ENCODE measurements at places on chromosomes 16 and 17. TPM values are rescaled to one million over a fixed set of nuclear protein-coding genes. Genes with fewer than 3 reads are reported as not detected.

- no peaks in the 10 kb centered on the region for H3K36me3 ChIP-seq
- H3K4me1 ChIP-seq, result no peaks in the 10 kb centered on the region
- no peak overlapping the region for H3K4me3 ChIP-seq
These were observed 52.0 kb downstream of the IRX6 start for GRCh38 chr16:55376045-55376444.

GRCh38 chr16:14672403-14672971, 21.6 kb downstream of the PLA2G10 start:
- peak overlapping the region; percentile 4 for H3K4me3 ChIP-seq
- H3K4me1 ChIP-seq, result no peaks in the 10 kb centered on the region
- H3K27ac ChIP-seq, result no peak overlapping the region
- no peaks in the 10 kb centered on the region for H3K36me3 ChIP-seq
- DNase-seq, result no peak
- H3K27me3 ChIP-seq, result no peaks in the 10 kb centered on the region

- no peak overlapping the region for H3K4me3 ChIP-seq
- peaks cover 4% of the 10 kb centered on the region for H3K27me3 ChIP-seq
- no peak for DNase-seq
These were observed 40.1 kb downstream of the CLEC16A start for GRCh38 chr16:10984509-10984908.

Gene HBQ1
- total RNA-seq, result 1.5 TPM

GRCh38 chr16:86398201-86398600, 112.1 kb upstream of the FOXF1 start:
- no peak for DNase-seq
- no peaks in the 10 kb centered on the region for H3K4me1 ChIP-seq
- no peak overlapping the region for H3K27ac ChIP-seq
- H3K4me3 ChIP-seq, result no peak overlapping the region

Gene FAM171A2
- total RNA-seq, result 81.3 TPM

DNA sequence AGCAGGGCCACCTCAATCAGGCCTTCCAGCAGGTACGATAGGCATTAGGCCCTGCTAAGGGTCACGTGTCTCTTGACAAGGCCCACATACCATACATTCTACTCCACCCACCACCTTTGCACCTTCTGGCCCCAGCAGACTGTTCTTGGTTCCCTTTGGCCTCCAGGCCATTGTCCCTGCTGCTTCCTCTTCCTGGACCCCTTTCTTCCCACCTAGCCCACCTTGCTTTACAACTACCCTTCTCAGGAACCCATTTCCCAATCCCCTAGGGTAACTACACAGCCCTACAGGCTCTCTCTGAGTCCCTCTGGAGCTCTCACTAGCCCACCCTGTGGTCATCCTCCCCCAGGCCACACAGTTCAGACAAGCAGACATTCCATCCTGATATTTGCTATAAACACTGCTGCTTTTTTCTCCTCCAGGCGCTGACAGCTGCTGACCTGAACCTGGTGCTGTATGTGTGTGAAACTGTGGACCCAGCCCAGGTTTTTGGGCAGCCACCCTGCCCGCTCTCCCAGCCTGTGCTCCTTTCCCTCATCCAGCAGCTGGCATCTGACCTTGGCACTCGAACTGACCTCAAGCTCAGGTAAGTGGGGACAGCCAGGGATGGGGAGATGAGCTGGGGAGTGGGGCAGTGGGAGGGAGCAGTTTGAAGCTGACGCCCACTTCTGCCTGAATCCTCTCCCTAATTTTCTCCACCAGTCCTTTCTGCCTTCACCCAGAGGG, 1.4 kb upstream of the NRN1L start:
- no peak overlapping the region for H3K27ac ChIP-seq
- no peaks in the 10 kb centered on the region for H3K36me3 ChIP-seq
- no peak for DNase-seq
- H3K27me3 ChIP-seq, result peaks cover 5% of the 10 kb centered on the region
- peaks cover 7% of the 10 kb centered on the region for H3K4me1 ChIP-seq
- H3K4me3 ChIP-seq, result no peak overlapping the region

Gene GUCY2D
- total RNA-seq, result not detected

Gene CHTF8
- total RNA-seq, result 116 TPM

- no peaks in the 10 kb centered on the region for H3K4me1 ChIP-seq
- H3K4me3 ChIP-seq, result no peak overlapping the region
- no peaks in the 10 kb centered on the region for H3K36me3 ChIP-seq
- H3K27me3 ChIP-seq, result no peaks in the 10 kb centered on the region
- no peak for DNase-seq
These were observed 137.0 kb upstream of the TP53TG3D start for GRCh38 chr16:32116080-32116479.

- peaks cover 5% of the 10 kb centered on the region for H3K4me1 ChIP-seq
- H3K36me3 ChIP-seq, result peaks cover 45% of the 10 kb centered on the region
- peaks cover 44% of the 10 kb centered on the region for H3K27me3 ChIP-seq
- H3K4me3 ChIP-seq, result no peak overlapping the region
These were observed 9.8 kb downstream of the ELOB start for GRCh38 chr16:2767140-2767731.

GRCh38 chr17:65548269-65548969, 13.0 kb downstream of the AXIN2 start:
- peaks cover 6% of the 10 kb centered on the region for H3K27me3 ChIP-seq
- H3K36me3 ChIP-seq, result peaks cover 10% of the 10 kb centered on the region
- DNase-seq, result no peak
- H3K4me3 ChIP-seq, result no peak overlapping the region
- H3K27ac ChIP-seq, result no peak overlapping the region

DNA sequence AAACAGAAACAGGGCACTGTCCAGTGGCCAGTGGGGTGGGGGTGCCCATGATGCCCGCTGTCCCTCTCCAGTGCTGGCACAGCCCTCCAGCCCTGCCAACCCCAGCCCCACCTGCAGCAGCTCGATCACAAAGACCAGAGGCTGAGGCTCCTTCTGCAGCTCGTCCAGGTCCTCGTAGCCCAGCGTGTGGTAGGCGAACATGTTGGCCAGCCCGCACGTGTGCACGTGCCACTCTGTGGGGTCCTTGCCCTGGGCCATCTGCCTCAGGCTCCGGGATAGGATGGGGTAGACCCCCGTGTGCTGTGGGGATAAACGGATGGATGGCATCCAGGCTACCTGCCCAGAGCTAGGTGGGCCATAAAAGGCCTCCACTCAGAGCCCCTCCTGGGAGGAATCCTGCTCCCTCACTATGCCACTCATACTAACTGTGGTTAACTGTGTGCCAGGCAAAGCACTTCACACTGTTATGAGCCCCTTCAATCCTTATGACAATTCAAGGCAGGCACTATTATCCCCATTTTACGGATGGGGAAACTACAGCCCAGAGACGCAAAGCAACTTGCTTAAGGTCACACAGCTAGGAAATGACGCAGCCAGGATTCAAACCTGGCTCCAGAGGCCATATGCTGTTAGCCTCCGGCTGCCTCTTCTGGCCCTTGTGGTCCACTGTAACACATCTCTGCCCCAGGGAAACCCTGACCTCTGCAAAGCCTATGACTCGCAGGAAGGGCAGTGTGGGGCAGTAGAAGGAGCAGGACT, 6.5 kb downstream of the AIPL1 start:
- peaks cover 14% of the 10 kb centered on the region for H3K4me1 ChIP-seq
- H3K36me3 ChIP-seq, result no peaks in the 10 kb centered on the region
- H3K27me3 ChIP-seq, result peaks cover 3% of the 10 kb centered on the region
- H3K4me3 ChIP-seq, result no peak overlapping the region
- no peak for DNase-seq

- H3K4me3 ChIP-seq, result peak overlapping the region; percentile 85
- no peaks in the 10 kb centered on the region for H3K36me3 ChIP-seq
- H3K4me1 ChIP-seq, result no peaks in the 10 kb centered on the region
- DNase-seq, result peak; percentile 56
These were observed 789 bp upstream of the CCDC57 start for GRCh38 chr17:82213251-82214011.

DNA sequence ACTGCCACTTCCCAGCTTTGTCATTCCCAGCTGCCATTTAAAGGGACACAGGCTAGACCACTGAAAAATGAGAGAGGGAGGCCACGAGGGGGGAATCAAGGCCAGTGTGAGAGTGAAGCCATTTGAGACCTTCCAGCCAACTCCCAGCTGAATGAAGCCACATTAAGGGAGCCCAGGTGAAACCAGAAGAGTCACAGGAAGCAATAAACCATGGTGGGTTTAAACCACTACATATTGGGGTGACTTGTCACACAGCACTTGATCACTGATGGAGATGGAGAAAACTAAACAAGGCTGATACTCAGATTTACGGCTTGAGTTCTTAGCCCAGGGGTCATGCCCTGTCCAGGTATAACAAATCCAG, 2.8 kb upstream of the NUBP1 start:
- no peak for DNase-seq
- H3K4me3 ChIP-seq, result no peak overlapping the region
- peaks cover 8% of the 10 kb centered on the region for H3K27me3 ChIP-seq

Gene ZPBP2
- total RNA-seq, result not detected

Gene TAC4
- total RNA-seq, result not detected

GRCh38 chr17:17494870-17495535, 1.2 kb downstream of the RASD1 start:
- H3K27ac ChIP-seq, result peak overlapping the region; percentile 100
- peaks cover 4% of the 10 kb centered on the region for H3K36me3 ChIP-seq
- peaks cover 42% of the 10 kb centered on the region for H3K4me1 ChIP-seq
- H3K4me3 ChIP-seq, result peak overlapping the region; percentile 100
- DNase-seq, result peak; percentile 70
- peaks cover 40% of the 10 kb centered on the region for H3K27me3 ChIP-seq

DNA sequence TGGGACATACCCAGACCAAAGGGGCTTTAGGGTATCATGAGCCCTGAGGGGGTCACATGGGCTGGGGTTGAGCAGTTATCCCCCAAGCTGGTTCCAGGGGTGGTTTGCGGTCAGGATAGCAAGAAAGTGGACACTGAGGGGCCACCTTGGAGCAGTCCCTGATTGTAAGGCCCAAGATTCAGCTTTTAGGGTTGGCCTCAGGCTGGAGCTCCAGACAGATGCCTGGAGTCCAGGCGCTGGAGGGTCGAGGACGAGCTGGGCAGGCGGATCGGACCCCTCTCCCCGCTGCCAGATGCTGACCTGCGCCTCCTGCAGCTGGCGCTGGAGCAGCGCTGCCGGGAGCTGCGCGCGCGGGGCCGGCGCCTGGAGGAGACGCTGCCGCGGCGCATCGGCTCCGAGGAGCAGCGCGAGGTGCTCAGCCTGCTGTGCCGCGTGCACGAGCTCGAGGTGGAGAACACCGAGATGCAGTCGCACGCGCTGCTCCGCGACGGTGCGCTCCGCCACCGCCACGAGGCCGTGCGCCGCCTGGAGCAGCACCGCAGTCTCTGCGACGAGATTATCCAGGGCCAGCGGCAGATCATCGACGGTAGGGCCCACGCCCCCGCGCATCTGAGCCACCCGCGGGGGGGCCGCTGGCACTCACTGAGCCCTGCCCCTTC, 10.0 kb downstream of the BTBD17 start:
- DNase-seq, result peak; percentile 40
- H3K27me3 ChIP-seq, result peaks cover 24% of the 10 kb centered on the region
- no peak overlapping the region for H3K4me3 ChIP-seq
- H3K36me3 ChIP-seq, result peaks cover 5% of the 10 kb centered on the region
- H3K4me1 ChIP-seq, result peaks cover 9% of the 10 kb centered on the region

Gene PIK3R5
- total RNA-seq, result not detected

DNA sequence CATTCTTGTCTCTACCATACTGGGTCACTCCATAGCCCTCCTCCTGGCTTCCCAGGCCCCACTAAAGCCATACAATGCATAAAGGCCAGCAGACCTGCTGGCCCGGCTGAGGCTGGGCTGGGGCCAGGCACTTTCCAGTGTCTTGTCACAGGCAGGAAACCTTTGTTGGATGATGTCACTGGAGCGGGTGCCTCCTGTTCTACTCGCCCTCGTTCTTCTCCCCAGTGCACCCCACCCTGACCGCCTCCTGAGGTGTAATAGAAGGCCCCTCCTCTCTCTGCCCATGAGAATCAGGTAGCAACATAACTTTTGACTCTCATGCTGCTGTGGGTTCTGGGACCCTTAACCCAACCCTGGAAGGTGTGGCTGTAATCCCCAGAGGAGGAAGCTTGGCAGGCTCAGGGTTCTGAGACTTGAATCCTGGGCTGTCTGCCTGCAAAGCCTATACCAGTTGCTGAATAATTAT, 54.2 kb upstream of the IL34 start:
- peaks cover 6% of the 10 kb centered on the region for H3K27me3 ChIP-seq
- no peak overlapping the region for H3K4me3 ChIP-seq
- no peak for DNase-seq
- no peak overlapping the region for H3K27ac ChIP-seq
- peaks cover 2% of the 10 kb centered on the region for H3K4me1 ChIP-seq

DNA sequence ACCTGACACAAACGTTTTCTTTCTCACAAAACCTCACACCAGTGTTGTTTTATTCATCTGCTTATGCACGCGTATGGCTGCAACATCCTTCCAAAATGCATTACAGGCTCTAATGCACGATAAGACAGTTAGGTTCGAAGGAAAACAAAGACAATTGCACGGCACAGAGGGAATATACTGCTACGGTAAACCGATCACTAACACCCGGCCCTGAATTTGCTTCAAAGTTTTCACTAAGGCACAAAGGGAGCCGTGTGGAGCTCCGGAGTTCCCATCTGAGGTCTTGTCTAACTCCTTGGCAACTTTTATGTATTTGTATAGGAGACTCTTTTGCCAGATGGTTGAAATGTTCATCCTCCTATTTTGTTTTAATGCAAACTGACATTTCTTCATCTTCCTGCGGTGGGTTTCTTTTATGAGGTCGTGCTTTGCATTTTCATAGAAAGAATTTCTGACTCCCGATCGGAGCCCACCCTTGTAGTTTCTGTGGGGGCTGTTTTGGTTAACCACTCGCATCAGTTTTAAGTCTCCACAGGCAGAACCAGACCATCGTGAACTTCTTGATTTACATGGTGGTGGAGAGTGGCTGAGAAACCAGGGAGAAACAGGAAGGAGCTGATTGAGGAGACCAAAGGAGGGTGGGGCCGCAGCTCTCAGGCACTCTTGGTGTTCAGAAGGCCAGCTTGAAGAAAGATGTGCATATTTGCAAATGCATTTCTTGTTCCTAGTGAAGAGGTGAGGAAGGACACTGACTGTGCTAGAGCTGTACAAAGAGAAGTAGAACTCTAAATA, 516.8 kb downstream of the MAF start:
- no peak overlapping the region for H3K27ac ChIP-seq
- H3K4me1 ChIP-seq, result no peaks in the 10 kb centered on the region
- DNase-seq, result no peak
- peaks cover 2% of the 10 kb centered on the region for H3K27me3 ChIP-seq

Gene SPATA22
- not detected for total RNA-seq
